ENCODE measurements at places on chromosomes 12 and 14.

- no peak for DNase-seq
Observed at GRCh38 chr12:117404940-117405339, 43.5 kb upstream of the NOS1 start.

- peak; percentile 15 for DNase-seq
Observed at GRCh38 chr12:22333186-22333712, 1.3 kb downstream of the ST8SIA1 start.

- no peak for DNase-seq
Observed at GRCh38 chr12:48184549-48184922, 1.1 kb downstream of the CCDC184 start.

DNA sequence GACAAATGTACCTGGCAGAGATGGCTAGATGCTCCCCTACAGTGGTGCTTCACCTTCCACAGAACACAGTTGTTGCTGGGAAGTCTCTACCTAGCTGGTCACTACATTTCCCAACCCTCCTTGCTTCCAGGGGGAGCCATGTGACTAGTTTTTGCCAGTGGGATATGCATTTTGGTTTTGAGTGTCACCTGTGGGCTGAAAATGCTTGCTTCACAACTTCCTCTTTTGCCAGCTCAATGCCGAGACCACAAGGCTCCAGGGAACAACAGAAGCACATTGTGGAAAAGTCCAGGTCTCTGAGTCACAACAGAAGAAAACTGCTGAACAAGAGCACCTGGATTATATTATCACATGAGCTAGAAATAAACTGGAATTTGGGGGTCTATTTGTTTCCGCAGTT is 48.5 kb upstream of the ARHGAP5 start:
- no peak for DNase-seq

- no peak for DNase-seq
Observed at GRCh38 chr12:6315184-6315583, 4.7 kb downstream of the PLEKHG6 start.

DNA sequence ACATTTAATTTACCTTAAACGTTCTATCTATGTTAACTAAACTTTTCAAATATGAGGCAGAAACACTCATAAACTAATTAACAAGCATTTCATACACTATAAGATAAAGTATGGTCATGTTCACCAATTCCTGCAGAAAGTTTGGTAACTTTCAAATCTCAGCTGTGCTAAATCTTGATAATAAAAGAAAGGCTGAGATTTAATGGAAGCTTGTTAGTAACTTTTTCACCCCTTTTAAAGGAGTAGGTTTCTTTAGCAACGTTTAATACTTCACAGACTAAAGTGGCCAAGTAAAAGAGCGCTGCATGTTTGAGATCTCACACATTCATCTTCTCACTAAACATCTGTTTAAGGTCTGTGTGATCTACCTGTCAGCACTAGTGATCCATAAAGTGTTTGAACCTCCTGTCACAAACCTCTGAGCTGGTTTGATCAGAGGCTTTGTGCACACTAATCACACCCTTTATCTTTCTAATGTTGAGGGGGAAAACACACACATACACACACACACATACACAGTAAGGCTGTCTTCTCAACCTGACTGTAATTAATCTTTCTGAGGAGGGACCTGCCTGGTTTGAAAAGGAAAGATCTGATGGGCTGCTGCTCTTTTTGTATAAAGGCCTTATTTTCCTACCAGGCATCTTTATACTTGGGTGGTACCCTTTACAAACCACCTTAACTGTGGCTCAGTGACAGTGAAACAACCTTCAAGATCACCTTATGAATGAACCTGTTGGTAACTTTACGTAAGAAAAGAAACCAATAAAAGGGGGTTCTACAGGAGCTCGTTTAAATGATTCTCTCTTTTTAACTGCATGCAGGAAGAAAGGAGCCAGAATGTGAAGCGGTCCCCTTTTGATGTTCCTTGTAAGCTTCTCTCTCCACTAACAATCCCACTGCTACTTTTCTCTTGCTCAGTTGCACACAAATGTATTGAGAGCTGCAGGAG is 244.2 kb downstream of the SOX5 start:
- DNase-seq: no peak

DNA sequence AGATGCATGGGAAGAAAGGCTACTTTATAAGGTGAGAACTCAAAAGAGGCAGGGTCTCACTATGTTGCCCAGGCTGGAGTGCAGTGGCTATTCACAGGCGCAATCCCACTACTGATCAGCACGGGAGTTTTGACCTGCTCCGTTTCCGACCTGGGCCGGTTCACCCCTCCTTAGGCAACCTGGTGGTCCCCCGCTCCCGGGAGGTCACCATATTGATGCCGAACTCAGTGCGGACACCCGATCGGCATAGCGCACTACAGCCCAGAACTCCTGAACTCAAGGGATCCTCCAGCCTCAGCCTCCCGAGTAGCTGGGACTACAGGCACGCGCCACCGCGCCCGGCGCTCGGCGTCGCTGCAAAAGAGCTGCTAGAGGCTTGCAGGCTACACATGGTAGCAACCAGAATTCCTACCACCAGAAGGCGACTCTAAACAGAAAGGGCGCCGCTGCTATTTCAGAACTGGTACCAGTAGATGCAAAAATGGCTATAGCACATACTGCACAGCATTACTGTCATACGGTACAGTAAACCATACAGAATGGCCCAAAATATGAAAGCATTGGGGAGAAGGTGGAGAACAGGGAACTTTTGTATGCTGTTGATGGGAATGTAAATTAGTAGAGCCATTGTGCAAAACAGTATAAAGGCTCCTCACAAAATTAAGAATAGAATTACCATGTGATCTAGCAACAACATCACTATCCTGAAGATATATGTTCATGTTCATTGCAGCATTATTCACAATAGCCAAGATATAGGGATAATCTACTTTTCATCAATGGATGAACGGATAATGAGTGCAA is 1.2 kb upstream of the NEMF start:
- DNase-seq: peak; percentile 80

DNA sequence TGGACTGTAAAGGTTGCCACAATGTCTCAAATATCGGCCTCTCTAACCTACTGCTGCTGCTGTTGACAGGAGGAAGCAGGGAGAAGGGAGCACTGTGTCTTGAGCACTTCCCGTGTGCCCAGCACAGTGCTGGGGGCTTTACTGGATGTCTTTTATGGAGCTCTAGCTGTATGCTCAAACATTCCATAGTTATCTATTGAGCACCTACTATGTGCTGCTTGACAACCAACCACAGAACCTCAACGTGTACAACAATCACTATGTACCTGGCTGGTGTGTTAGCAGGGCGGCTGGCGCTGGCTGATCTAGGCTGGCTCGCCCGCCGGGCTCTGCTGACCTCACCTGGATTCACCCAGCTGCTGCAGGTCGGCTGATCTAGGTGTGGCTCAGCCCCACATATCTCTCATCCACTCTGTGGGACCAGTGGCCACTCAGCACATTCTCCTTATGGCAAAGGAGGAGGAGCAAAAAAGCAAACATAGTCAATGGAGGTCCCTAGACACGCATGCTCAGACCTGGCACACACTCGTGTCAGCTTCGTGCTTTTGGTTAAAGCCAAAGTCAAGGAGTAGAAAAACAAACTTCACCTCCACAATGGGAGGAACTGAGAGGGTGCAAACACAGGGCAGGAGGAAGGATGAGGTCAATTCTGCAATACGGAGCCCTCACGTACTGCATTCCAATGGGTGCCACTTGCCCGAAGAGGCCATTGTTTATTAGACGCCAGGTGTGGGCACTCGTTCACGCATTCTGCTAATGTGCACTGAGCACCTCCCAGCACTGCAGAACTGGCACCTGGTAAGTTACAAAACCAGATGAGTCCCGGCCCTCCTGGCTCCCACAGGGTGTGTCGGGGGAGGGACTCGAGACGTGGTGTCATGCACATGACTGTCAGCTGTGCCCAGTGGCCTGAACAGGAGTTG is 147.2 kb downstream of the SCARB1 start:
- no peak for DNase-seq

DNA sequence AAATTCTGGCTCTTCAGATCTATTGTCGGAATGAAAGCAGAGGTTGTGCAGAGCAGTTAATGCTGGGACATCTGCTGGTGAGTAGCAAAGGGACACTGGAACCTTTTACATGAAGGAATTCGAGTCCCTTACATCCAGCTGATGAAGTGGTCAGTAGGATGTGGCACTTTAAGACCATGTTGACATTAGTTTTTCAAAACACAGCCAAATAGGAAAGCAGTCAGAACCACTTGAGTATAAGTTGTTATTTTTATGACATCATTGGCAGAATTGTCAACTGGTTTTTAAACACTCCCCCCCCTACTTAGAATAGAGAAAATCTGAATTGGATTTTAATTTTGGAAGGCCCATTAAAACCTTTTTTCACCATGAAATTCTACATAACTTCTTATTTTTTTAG is 46.8 kb upstream of the AMN start:
- DNase-seq: no peak

- no peak for DNase-seq
Observed at GRCh38 chr14:72929316-72930080, 3.2 kb downstream of the DCAF4 start.

GRCh38 chr12:120399531-120399930 is 30.6 kb upstream of the MSI1 start:
- no peak for DNase-seq

DNA sequence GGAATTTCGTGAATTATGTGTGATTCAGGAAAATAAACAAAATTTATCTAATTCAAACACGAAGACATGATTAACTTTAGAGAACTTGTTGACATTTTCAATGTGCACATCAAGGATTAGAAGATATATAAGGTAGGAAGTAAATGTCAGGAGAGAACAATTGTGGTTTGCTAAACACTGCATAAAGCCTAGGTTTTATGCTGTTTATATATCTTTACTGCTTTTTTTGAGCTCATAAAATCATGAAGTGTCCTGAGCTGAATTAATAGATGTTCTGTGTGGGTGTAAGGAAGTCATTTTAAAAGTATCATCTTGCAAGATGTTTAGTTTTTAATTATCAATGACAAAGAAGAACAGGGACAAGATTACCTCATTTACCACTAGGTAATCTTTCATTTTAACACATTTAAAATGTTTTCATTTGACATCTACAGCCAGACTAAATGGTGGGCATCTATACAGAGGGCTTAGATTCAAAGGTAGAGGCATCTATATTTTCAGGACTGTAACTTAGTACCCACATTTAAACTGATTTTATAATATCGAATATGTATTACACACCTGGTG is 382.8 kb downstream of the ADAMTS20 start:
- DNase-seq: no peak
